ENCODE measurements at places on chromosomes 12 and 14. TPM values are rescaled to one million over a fixed set of nuclear protein-coding genes. Genes with fewer than 3 reads are reported as not detected.

The SLC38A4 gene
- total RNA-seq = 0.74 TPM

The FZD10 gene
- total RNA-seq = 0.49 TPM

The IQSEC3 gene
- total RNA-seq = 6.6 TPM

The LRP1-AS gene
- total RNA-seq = not detected

The EP400 gene
- total RNA-seq = 21.6 TPM

The SERPINA9 gene
- total RNA-seq = not detected

The IRAK3 gene
- total RNA-seq = 5.4 TPM

The CMKLR1 gene
- total RNA-seq = 0.98 TPM

The FSCB gene
- total RNA-seq = not detected

The AICDA gene
- not detected for total RNA-seq

The PZP gene
- under 0.01 TPM for total RNA-seq

The ASB2 gene
- not detected for total RNA-seq

The MYF6 gene
- 0.74 TPM for total RNA-seq

The RDH12 gene
- 0.25 TPM for total RNA-seq

The DACT1 gene
- 133 TPM for total RNA-seq

The PLEKHG7 gene
- total RNA-seq = not detected

The TPPP2 gene
- total RNA-seq = not detected

The NFATC4 gene
- total RNA-seq = 2.5 TPM

The VWF gene
- total RNA-seq = 15.0 TPM

The TCL1B gene
- not detected for total RNA-seq

The HHIPL1 gene
- total RNA-seq = 5.9 TPM

The DDX51 gene
- total RNA-seq = 8.9 TPM

The RIPK3 gene
- total RNA-seq = 0.25 TPM

The SERPINA3 gene
- 0.74 TPM for total RNA-seq

The ADSS1 gene
- 2.0 TPM for total RNA-seq

The DHH gene
- total RNA-seq = under 0.01 TPM

The KLHL33 gene
- 0.25 TPM for total RNA-seq
